Right renal pelvis (tissue), 4 donors: ENCODE measurements at places on chromosomes 16 and 17.
A peak's percentile ranks its signal among the peaks of the same experiment; 100 is the strongest.

DNA sequence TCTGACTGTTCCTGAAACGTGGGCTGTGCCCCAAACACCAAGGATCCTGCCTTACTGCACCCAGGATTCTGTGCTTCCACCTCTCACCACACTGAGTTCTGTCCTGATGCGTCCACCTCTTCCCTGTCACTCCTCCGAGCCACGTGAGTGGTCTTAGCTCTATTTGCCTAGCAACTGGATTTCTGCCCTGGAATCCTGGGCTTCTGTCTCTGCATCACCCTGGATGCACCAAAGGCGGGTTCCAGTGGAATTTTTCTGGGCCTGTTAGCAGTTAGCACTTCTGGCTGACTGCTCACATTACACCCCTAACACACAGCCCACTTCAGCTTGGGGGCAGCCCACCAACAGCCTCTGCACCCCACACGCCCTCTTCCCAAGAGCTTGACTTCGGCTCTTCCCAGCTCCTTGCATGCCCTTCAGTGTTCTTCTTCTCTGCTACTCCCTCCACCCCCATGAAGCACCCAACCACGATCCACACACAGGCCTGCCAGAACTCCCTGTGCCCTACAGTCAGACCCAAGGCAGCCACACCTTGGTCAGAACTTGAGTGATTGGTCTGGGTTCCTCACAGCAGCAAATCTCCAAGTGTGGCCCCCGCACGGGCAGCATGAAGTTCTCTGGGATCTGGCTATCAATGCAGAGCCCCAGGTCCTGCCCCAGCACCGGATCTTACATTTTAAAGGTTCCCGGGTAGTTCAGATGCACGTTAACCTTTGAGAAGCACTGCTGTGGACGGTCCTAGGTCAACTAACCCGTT, 129.8 kb upstream of the RCVRN start:
- DNase-seq = no peak

DNA sequence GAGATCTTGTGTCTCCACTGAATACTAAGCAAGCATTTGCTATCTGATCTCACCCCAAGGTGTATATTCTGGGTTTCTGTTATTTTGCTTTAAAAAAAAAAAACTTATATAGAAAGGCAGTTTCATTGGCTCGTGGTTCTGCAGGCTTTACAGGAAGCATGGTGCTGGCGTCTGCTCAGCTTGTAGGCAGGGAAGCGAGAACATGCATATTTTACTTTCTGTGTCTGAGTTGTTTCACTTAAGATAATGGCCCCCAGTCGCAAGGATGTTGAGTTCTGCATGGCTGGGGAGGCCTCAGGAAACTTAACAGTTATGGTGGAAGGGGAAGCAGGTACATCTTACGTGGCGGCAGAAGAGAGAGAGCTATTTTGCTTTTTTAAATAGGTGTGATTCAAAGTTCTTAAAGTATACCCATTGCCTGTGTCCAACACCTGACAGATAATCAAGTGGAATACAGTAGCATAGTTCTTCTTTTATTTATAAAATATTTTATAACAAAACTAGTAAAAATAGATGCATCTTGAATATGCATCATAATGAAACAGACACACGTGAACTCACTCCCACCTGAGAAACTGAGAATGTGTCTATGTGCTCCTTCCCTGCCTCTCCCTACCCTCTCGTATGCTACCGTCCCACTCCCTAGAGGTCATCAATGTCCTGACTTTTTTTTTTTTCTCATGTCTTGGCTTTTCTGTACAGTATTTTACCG, 15.4 kb upstream of the ARHGAP17 start:
- no peak for DNase-seq

GRCh38 chr17:80263253-80264204, 2.9 kb downstream of the RNF213 start:
- peak; percentile 80 for DNase-seq

DNA sequence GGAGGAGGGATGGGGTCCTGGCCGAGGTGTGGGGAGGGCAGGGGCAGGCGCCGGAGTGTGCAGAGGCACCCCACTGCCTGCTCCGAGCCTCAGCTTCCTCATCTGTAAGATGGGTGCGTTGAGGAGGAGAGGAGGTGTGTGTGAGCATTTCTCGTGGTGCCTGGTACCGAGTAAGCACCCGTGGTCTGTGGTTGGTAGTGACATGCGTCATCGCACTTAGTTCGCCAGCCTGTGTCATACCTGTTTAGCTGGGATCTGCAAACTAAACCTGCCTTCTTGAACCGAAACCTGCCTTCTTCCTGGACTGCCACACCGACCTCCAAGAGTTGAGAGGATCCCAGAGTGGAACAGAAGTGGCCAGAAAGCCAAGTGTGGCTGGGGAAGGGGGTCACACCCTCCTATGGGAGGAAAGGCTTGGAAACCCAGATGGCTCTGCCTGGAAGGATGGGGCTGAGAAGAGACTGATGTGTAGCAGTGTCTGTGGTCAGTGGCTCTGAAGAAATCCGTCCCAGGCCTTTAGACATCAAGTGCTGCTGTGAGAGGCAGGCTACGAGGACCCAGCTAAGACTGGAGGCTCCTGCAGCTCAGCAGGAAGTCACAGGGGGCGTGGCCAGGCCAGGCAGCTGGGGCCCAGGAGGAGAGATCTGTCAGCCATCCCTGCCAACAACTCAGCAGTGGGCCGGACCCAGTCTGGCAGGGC, 162.6 kb upstream of the PLCG2 start:
- DNase-seq = no peak

DNA sequence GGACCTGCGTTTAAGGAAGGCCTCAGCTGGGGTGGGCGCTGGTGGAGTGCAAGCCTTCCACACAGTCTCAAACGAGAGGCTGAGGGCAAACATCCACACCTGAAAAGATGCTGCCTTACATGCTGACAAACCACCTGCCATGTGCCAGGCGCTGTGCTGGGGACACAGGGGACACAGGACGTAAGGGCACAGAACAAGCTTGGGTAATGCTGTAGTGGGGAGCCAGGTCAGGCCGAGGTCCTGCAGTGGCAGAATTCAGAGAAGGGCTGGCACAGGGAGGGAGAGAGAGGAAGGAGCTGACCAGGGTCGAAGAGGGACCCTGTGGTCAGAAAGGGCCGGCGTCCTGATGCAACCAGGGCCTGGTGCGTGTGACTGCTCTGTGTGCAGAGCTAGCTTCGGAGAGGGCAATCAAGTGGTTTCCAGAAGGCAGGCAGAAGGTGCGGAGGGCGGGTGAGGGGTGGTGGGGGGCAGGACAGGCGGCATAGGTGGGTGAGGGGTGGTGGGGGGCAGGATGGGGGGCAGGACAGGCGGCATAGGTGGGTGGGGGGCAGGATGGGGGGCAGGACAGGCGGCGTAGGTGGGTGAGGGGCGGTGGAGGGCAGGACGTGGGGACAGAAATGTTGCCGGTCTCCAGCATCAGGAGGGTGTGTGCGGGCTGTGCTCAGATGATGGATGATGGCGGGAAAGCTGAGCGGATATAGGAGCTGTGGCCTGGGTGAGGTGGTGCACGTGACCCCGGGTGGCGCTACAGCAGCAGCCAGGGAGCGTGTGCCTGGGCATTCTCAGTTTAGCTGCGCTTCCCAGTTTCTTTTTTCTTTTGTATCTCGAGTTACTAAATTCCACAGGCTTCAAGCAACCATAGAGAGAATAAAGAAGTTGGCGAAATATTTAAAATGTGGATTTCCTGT, 18.8 kb downstream of the TELO2 start:
- no peak for DNase-seq
